ENCODE measurements at places on chromosomes 4 and X.

- DNase-seq: no peak
Observed at GRCh38 chrX:54423161-54423888, 16.9 kb upstream of the TSR2 start.

- no peak for DNase-seq
Observed at GRCh38 chr4:74410272-74410671, 34.7 kb upstream of the AREG start.

DNA sequence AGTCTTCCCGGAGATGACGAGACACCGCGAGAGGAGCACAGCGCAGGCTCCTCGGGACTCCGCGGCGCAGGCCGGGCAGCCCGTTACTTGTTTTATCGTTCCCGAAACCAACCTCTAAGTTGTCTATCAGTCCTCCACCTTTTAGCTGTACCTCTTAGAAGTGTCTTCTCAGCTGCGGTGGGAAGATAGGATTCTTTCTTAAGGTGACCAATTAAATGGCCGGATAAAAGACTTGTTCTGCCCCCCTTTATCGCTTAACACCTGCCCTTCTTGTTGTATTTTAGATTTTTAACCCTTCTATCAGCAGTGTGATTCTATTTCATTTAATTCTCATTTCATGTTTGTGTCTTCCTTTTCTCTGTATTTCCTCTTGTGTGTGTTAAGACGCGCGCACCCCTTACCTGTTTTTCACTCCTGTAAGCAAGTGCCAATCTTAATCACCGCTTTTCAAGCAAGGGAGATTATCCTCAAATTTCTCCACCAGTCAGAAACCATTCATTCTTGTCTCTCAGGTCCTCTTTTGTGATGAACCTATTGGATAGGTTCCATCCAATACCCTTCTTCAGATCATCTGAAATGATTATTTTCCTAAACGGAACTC is at the start of gene SLC9B2:
Gene SLC9B2, minus strand, starts transcription at position 15 of the 601 bp plus-strand sequence. CDS start 9,211 bp downstream, outside the sequence.
- no peak for DNase-seq

DNA sequence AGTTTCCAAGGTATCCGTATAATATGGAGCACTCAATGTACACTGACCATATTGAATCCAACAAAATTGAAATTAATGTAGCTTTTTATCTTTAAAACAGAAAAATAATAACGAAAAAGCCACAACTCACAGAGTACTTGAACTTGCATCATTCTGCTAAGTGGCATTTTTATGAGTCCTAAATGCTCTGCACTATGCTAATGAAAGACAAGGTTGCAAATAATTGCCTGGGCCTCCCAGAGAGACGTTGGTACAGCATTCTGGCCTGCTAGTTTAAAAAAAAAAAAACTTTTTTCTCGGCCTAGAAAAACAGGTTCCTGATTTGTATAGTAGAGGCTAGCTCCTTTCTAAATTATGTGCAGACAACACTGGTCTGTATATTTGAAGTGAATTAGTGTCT is 4.3 kb upstream of the FAM9B start:
- DNase-seq: no peak

DNA sequence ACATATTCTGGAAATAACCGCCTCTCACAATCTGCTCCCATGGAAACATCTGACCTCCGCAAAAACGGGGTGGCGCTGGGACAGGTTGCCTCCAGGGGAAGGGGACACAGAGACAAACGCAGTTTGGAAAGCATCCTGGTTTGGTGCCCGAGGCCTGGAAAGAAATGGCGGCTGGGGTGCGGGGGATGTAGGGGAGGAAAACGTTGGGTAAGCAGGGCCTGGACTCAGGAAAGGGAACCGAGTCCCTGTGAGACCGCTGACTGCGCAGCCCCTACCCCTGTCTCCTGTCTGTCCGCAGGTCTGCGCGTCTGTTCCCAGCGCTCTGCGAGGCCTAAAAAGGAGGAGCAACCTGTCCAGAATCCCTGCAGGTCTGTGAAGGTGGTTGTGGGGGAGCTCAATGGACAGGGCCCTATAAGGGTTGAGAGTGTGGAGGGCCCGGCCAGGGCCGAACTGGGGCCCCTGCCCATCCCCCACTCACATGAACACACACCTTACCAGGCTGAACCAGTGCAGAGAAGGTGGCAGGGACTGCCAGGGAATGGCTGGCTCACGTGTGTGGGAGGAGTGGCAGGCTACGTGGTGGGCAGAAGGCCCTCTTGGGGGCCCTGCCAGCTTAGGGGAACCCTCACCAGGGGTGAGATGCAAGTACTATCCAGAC is 672 bp downstream of the TCEAL3 start:
- no peak for DNase-seq

DNA sequence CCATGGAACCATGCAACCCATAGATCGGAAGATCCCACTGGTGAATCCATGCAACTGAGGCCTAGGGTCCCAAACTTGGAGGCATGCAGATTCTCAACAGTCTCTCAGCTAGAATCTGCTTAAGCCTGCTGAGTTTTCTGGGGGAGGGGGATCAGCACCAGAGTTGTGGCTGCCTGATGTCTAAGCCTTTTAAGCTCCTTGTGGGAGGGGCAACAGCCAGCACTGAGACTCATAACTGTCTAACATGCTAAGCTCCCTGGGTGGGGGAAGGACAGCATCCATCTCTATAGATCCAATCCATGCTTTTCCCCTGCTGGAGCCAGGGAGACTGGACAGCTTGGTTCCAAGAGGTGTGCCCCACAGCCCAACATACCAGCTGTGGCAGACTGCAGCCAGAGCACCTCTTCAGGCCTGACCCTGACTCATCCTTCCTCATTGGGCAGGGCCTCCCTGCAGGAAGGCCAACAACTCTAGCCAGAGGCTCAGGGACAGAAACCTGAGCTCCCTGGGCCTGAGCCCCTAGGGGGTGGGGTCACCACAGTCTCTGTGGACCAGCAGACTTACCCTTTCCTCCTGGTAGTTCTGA is 300.1 kb upstream of the SLC7A11 start:
- DNase-seq: no peak

DNA sequence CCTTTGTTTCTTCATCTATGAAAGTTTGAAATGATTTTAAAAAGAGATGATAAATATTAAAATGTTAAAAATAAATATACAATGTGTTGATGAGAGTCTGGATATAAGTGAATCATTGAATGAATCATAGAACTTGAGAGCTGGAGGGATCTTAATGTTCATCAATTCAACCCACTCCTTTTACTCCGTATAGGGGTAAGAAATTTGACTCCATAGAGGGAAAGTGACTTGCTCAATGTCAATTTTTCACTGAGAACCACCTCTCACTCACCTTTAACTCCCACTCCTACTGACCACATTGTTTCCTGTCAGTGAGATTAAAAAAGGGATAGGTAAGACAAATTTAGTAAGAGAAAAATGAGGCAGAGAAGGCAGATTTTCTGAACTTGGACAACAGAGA is 557.2 kb upstream of the GRIA3 start:
- no peak for DNase-seq
